ENCODE measurements at places on chromosomes 5 and 9.

- peak; percentile 82 for DNase-seq
Observed at GRCh38 chr9:95127249-95128176, 190.0 kb downstream of the FANCC start.

- DNase-seq, result no peak
Observed at GRCh38 chr5:52690236-52690768, 97.4 kb upstream of the ITGA1 start.

DNA sequence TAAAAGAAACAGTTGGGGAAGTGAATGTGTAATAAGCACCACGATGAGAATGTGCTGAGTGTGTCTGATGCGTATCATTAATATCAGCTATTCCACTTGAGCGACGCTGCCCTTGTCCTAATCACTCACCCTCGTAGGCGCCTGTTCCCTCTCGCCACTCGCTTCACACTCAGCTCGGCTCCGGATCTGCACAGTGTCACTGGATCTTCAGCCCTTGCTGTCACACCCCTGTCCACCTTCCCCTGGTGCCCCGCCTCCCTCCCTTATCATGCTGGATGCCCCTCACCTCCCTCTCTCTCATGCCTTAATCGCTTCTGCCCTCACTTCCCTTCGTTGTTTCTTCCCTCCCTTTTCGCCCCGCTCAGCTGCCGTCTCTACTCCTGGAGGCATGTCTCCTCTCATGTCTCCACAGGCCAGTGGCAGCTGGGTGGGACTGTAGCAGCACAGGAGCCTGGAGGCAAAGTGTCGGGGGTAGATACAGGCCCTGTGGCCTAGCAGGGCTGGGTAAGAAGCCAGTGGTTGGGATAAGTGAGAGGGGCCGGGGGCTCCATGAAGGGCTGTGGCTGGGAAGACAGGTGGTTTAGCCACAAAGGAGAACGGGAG lies 43.5 kb downstream of the ANKDD1B start:
- no peak for DNase-seq

- DNase-seq, result no peak
Observed at GRCh38 chr9:114410910-114411309, 23.1 kb upstream of the AKNA start.

- DNase-seq, result no peak
Observed at GRCh38 chr9:1100945-1101344, 50.8 kb downstream of the DMRT2 start.

GRCh38 chr9:127537014-127537413 lies 75.1 kb upstream of the STXBP1 start:
- DNase-seq, result no peak

DNA sequence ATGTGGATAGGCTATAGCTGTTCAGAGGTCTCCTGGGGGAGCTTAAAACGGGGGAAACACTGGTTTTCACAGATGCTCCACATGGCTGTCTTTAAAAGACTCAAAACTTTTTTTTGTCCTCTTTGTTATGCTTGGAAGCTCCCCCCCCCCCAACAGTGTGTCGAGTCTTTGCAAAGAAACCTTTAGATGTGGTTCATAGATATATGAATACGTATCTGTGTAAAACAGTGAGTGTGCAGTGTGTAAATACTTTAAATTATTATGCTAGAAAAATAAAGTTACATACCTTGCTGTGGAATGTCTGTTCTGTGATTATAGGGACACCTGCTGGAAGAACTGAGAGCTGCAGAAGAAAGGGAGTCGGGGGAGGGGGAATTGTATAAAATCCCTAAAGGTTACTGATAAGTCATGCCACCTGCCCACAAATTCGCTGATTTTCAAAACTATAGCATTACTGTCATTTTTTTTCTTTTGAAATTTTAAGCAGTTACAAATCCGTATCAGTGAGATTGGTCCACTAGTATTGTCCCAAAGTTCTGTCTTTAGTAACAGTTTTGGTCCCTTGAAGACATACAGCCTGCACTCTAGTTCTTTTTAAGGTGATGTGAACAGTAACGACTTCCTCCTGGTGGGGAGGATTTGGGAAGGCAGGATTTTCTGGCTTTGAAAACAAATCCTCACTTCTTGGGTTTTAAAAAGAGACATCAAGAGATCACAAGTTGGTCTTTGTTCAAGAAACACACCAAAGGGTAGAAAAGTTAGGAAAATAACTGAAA lies 22.9 kb downstream of the RGMB start:
- DNase-seq, result peak; percentile 63

- DNase-seq, result no peak
Observed at GRCh38 chr9:123419721-123420591, 64.0 kb downstream of the CRB2 start.

- DNase-seq, result no peak
Observed at GRCh38 chr9:82539856-82540579, 522.9 kb downstream of the RASEF start.

GRCh38 chr9:70293214-70293613 lies 34.4 kb downstream of the SMC5 start:
- DNase-seq, result no peak

- DNase-seq, result no peak
Observed at GRCh38 chr5:54908774-54909525, 76.4 kb downstream of the ESM1 start.

DNA sequence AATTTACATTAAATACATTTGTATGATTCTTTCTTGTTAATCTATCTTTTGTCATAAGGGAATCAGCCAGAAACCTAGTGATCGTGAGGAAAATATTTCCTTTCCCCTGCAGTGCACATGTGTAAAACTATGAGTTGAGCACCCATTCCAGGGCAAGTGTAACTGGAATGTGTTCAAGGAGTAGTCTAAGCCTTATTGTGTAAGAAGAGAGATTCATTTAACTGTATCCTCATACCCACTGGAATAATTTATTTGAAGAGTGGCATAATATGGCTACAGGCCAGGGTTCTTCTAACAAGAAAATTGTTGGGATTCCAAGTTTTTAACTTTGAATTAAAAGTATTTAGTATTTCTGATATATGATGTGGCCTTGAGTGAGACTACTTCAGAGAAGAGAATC lies 1692.7 kb downstream of the EFNA5 start:
- DNase-seq, result no peak

GRCh38 chr9:83484990-83485389 lies 53.2 kb downstream of the FRMD3 start:
- no peak for DNase-seq

DNA sequence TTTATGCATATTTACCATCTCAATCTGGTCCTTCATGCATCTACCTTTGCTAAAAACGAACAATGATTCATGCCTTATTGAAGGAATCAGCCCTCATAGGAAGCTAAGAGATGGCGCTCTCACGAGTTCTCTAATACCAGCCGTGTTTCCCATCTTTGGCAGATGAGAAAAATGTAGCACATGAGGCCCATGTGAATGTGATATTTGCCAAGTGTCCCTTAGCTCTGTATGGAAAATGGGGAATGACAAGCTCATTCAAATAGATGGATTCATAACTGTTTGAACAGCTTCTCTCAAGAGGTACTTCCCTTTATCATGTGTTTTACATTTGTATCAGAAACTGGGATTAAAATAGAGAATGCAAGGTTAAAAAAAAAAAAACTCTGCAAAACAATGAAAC lies 66.1 kb downstream of the TTC39B start:
- DNase-seq, result no peak

DNA sequence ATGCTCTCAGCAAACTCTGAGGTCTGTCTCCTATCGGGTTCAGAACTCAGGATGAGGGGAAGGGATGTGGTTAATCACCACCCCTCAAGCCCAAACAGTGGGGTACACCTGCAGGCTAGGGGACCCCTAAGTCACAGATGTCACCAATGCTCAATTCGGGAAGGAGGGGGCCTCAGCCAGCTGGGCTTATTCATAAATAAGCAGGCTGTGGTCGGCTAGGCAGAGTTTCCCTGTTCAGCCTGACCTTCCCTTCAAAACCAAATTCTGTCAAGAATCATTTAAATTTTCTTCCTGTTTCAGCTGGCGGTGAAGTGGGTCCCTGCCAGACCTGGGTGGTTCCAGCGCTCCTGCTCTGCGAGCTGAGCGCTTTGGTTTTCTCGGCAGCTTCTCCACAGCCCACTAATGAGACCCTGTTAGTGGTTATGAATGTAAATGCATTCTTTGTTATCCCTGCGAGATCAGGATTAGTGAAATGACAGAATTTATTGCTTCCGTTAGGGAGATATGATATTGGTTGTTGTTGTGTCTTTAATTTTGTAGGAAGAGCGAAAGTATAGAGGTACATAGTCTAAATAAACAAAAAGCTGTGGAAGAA lies 68.3 kb downstream of the AK8 start:
- no peak for DNase-seq

DNA sequence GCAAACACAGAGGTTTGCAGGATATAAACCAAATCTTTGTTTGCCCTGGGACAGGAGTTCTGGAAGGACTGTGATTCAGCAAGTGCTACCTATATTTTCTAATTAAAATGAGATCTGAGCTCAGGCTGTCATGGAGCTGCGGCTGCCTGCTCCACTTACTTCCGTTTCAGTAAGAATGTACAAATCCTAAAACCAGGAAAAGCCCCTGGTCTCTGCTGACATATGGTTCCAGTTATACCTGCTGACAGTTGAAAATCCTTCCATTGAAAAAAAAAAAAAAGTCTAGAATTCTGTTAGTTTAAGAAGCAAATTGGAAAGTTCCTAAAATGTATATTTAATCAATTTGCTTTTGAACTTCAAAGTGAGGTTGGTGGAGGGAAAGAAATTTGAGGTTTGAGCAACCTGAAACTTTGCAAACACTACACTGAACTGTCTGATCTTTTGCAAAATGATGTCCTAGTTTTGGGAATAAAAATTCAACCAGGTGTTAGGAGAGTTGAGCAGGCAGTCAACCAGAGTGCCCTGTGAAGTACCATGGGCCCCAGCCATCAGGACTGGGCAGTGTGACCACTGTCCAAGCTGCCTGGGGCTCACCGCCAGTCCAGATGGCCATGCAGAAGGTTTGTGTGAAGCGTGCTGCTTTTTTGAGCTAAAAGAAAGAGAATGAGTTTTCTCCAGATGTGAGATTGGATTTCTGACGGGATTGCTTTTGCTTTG lies 50.6 kb downstream of the SHB start:
- DNase-seq, result no peak

DNA sequence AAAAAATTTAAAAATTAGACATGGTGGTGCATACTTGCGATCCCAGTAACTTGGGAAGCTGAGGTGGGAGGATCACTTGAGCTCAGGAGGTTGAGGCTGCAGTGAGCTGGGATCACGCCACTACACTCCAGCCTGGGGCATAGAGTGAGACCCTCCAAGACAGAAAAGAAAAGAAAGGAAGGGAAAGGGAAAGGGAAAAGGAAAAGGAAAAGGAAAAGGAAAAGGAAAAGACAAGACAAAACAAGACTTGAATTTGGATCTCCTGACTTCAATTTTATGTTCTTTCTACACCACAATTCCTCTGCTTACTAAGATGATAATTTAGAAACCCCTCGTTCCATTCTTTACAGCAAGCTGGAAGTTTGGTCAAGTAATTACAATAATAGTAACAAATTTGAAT lies 88.1 kb downstream of the NR6A1 start:
- DNase-seq, result no peak

GRCh38 chr9:78622126-78622525 lies 325.2 kb downstream of the PSAT1 start:
- DNase-seq, result no peak

- DNase-seq, result no peak
Observed at GRCh38 chr9:126419475-126419874, 92.8 kb downstream of the MVB12B start.

DNA sequence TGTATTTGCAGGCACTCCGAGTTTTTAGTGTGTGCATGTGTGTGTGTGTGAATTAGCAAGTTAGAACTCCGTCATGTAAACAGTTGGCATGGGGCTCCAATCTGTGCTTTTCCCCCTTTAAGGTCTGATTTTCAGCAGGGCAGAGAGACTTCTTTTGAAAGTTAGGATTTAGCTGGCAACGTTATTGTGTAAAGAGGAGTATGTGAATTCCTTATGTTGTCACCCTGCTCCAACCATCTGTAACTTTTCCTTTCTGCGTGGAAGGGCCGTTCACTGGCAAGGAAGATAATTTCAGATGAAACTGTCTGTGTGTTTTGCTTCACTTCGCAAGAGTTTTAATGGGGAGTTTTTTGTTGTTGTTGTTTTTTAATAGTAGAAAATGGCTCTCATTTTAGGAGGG lies 332 bp downstream of the SGCD start:
- DNase-seq, result no peak

DNA sequence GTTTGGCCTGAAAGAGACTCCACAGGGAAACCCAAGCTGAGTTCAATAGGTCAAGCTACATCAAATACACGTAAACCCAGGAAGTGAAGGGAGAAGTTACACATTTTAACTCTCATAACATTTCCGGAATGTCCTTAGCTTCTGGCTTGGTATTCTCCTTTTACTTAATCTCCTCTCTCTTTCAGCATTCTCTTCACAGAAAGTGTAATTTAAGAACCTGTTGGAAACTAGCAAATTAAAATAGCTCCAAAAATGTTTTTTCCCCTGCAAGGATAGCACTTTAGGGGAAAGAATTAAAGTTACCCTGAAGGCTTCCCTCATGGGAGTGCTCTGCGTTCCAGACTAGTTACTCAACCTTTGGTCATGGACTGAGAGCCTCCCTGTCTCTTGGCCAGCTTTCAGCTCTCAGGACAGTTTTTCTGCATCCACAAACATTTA lies 292.7 kb upstream of the TARS1 start:
- DNase-seq, result no peak

DNA sequence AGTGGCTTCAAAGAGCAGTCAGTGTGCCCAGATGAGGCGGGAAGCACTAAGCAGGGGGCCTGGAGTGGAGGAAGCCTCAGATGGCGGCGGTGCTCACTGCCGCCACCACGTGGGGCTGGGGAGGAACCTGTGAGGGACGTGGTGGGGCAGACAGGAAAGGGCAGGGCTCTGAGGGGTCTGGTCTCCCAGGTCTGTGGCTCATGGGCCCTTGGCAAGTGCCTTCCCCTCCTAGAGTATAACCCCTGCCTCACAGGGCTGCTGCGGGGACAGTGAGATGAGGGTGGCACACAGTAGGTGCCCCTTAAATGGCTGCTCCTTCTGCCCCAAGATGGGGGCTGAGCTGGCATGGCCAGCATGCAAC lies 26.6 kb downstream of the NR5A1 start:
- peak; percentile 83 for DNase-seq

- no peak for DNase-seq
Observed at GRCh38 chr5:38431242-38431853, 125.1 kb downstream of the LIFR start.

- DNase-seq, result no peak
Observed at GRCh38 chr5:95804736-95805539, 17.6 kb downstream of the GLRX start.

GRCh38 chr5:30498972-30499371 lies 694.5 kb upstream of the CDH6 start:
- no peak for DNase-seq

DNA sequence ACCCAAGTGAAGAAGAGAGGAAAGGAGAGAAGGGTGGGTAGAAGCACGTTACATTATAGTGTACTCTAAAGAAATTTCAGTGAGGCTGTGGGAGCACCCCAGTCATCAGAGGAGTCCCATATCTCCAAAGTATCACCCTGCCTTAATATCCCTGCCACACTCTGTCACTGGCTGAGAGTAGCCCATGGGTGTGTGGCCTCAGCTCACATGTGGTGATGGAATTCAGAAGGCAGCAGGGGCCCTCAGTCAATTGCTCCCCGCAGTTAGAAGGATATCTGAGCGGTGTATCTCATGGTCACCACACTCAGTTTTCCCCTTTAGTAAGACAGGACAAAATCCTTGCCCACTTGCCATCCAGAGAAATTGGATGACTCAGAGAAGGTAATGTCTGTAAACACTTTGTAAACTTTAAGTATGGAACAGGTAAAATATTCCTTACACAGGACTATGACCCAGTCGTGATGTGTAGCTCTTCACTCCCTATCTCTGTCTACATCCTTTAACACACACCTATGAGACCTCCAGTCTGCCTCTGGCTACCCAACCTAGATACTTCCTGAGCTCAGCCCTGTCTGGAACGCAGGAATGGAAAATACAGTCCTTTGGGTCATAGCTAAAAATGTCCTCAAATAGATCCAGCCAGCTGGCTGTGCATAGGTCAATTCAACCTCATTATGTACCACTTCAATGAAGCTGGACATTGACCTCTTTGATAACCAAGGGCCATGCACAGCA lies 24.3 kb upstream of the PLIN2 start:
- no peak for DNase-seq
